Fibroblast of skin of abdomen (primary cell): ENCODE measurements at places on chromosomes 6 and 20.

DNA sequence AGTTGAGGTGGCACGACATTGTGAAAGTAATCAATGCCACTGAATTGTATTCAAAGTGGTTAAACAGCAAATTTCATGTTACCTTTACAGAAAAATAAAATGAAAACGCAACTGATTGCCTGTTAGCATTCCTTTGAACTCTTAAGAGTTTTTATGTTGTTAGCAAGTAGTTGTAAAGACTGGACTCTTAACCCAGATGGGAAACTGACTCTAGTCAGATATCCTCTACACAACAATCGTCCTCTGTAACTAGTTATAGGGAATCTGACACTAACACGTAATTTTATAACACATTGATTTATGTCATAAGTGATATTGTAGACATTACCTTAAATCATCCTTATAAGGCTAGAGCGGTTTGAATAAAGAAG, 3.0 kb upstream of the FBXO9 start:
- DNase-seq = no peak

- no peak for DNase-seq
These were observed 89.7 kb downstream of the CD40 start for GRCh38 chr20:46207793-46208192.

DNA sequence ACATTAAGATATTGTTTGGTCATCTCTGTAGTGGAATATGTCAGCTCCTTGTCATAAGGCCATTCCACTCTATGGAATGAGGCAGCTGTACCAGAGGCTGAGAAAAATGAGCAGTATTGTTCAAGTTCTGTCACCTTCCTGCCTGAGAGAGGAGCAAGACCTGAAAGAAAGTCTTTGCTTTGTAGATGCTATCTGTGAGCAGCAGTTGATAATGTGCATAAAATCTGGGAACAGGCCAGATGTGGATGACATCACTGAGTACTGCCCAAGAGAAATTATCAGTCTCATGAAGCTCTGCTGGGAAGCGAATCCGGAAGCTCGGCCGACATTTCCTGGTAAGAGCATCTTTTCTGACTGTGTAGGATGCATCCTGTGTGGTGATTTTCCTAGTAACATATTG, 16.8 kb downstream of the RIPK1 start:
- no peak for DNase-seq

GRCh38 chr6:88290411-88290810, 124.3 kb upstream of the CNR1 start:
- DNase-seq = no peak

- DNase-seq = no peak
These were observed 28.1 kb upstream of the SLC22A23 start for GRCh38 chr6:3484946-3485345.

GRCh38 chr20:19750907-19751636, 7.0 kb upstream of the RIN2 start:
- DNase-seq = no peak

- no peak for DNase-seq
These were observed 65.9 kb downstream of the AIG1 start for GRCh38 chr6:143126574-143126941.

DNA sequence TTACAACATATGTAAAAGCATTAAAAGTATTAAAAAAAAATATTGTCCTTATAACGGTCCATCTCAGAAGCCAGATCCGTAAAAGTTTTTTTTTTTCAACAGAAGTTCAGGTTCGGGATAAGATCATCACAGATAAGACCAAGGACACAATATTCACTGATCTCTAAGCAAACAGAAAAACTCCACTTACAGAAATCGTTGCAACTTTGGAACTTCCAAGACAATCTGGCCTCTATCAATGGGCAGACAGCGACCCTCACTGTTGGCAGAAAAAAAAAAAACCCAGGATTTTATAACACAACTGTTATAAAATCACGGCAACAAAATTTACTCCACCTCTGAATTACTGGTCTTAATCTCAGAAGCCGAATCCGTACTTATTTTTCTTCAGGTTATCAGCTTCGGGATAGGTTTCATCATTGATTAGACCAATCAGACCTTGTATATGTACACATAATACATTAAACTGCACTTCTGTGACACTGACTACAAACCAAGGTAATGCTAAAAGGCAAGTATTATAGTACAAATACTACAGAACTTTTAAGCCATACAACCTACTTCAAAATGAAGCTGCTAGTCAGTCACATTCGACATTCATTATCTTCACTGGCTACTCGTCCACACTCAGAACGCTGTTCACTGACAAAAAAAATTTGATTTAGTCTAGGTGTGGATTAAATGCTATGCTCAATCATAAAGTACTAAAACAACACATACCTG, 34.7 kb upstream of the SYNCRIP start:
- DNase-seq = peak; percentile 44

DNA sequence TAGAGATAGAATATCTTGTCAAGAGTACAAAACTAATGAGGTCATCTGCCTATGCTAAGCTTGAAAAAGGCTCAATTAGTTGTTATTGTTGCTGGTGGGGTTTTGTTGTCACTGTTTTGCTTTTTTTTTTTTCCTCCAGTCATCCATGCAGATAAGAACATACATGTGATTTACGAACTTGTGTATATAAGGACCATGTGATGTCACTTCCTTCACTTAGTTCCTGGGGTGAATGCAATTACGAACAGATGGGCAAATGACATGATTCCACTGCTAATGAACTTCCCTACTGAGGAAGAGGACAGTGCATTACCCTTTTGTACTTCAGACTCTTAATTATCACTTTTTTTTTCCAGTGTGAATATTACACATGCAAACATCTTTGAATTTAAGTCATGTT, 1175.3 kb upstream of the GJE1 start:
- DNase-seq = no peak

GRCh38 chr6:160174681-160175080, 53.1 kb downstream of the SLC22A1 start:
- no peak for DNase-seq

DNA sequence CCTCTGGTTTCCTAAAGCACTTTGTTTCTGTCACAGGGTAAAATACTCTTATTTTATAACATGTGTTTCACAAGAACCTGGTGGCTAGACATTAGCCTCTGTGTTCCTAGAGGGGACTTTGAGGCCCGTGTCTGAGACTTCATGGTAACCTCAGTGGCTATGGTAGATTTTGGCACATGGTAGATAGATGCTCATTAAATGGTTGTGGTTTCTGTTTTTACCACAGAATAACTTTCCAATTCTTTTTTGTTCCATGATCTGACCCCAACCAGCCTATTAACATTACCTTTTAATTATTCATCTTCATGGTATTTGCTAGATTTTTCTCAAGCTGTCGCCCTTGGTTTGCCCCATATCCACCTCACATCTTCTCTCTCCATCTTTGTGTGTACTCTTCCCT, 34.3 kb downstream of the CCN2 start:
- DNase-seq = no peak
